ENCODE measurements at places on chromosomes 6 and 20.

GRCh38 chr6:3607599-3607998, 143.9 kb downstream of the PXDC1 start:
- DNase-seq, result no peak

DNA sequence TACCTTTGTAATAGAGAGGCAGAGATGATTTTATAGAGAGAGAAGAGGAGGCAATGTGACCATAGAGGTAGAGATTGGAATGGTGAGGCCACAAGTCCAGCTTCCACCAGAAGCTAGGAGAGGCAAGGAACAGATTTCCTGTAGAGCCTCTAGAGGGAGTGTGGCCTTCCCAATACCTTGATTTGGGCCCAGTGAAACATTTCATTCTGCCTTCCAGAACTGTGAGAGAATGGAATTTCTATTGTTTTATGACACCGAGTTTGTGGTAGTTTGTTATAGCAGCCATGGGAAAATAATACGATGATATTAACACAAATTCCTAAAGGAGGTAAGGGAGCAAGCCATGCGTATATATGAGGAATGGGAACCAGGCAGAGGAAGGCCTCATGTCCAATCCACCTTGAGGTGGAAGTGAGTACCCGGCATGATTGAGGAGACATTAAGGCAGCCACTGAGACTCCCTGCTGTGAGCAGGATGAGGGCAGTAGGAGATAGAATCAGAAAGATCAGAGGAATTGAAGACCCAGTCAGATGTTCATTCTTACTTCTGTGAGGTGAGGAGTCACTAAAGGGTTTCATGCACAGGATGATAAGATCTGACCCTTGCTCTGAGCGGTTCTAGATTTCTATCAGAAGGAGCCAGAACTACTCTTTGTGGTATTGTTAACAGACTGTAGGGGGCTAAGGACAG, 636.3 kb upstream of the IMPG1 start:
- no peak for DNase-seq

DNA sequence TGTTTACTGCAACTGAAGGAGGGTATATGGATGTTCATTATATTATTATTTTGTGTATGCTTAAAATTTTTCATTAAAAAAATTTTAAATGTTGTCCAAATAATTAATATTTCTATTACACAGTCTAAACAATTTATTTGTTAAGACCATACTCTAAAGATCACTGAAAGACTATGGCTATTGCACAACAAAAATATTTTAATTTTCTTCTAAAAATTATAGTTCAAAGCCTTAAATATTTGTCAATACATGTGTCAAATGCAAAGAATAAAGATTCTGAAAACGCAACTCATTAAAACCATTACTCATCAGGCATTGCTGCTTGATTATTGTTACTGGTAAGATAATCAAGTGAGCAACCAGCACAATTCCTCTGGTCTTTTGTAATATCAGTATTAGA, 2.2 kb downstream of the MMS22L start:
- DNase-seq, result no peak

- DNase-seq, result no peak
Measured at GRCh38 chr20:22995923-22996322, 39.2 kb upstream of the SSTR4 start.

DNA sequence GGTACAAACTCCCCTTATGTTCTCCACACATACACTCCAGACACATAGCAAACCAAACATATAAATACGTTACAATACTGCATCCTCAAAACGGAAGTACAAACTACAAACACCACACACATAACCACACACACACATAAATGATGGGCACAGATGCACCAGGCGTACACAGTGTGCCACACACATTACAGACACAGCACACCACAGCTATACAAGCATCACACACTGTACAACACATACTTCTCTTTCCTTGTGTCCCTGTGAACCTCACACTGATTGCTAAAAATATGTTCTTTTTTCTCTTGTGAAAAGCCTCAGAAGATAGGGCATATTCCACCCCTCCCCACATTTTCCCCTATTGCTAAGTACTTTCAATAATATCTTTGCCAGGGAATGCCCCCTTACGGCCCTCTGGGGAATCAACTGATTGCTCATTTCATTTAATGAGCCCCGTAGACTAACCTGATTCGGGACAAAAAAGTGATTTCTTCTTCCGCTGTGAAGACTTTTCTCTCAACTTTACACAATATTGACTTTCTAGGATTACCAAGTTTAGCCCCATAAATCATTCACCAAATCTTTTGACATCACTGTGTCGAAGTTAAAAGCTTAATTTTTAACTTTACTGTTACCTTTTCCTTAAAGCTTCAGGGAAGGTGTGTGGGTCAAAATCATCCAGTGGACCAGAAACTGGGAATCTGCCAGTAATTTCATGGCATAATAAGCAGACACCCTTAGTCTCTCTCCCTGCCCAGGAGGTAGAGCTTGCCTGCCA, at the start of gene SLC17A1:
TSS of gene SLC17A1 (minus strand) at position 521 of the 775 bp plus-strand sequence. CDS start 1,495 bp downstream, outside the sequence.
- DNase-seq, result no peak
